DMS 273 treated with DMSO at 0.1 percent for 48 hours (cell line): ENCODE measurements at places on chromosomes 6 and 20.

DNA sequence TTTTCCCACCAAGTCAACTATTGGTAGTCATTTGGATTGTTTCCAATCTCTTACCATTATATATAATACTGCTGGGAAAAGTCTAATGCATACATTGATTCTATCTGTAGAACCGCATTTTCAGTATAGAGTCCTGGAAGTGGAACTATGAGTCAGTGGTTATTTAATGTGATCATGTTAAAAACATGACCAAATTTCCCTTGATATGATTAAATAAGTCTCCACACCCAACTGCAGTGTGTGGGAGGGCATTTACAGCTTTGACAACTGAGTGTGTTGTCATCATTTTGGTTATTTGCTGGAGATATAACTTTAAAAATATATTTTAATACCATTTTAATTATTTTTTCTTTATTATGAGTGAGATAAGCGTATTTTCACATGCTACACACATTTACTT is 1027.6 kb downstream of the EYS start:
- DNase-seq: no peak

GRCh38 chr6:124867121-124867520 is 95.1 kb upstream of the RNF217 start:
- no peak for DNase-seq

GRCh38 chr6:52352239-52353018 is 9.5 kb upstream of the PAQR8 start:
- DNase-seq: peak; percentile 20

DNA sequence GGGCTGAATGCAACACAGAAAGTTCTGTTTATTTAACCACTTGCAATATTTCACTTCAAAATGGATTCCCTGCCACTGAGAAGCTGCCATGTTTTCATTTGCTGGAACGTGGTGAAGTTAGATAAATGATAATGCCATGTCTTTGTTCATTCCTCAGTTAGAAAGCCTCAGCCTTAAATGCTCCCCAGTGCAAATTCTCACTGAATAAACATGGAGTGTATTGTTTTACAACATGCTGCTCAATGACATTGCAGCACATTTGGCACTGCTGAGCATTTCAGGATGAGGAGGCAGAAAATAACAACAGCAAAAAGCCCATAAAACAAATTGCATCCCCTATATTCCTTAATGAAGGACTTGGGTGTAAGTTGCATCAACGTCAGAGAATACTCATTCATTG is 913.8 kb upstream of the FLRT3 start:
- DNase-seq: no peak

GRCh38 chr6:52909531-52909930 is at the start of gene GSTA3:
Gene GSTA3 (minus strand): TSS chr6:52909698. CDS start chr6:52905834, 3,864 bp downstream.
- no peak for DNase-seq

DNA sequence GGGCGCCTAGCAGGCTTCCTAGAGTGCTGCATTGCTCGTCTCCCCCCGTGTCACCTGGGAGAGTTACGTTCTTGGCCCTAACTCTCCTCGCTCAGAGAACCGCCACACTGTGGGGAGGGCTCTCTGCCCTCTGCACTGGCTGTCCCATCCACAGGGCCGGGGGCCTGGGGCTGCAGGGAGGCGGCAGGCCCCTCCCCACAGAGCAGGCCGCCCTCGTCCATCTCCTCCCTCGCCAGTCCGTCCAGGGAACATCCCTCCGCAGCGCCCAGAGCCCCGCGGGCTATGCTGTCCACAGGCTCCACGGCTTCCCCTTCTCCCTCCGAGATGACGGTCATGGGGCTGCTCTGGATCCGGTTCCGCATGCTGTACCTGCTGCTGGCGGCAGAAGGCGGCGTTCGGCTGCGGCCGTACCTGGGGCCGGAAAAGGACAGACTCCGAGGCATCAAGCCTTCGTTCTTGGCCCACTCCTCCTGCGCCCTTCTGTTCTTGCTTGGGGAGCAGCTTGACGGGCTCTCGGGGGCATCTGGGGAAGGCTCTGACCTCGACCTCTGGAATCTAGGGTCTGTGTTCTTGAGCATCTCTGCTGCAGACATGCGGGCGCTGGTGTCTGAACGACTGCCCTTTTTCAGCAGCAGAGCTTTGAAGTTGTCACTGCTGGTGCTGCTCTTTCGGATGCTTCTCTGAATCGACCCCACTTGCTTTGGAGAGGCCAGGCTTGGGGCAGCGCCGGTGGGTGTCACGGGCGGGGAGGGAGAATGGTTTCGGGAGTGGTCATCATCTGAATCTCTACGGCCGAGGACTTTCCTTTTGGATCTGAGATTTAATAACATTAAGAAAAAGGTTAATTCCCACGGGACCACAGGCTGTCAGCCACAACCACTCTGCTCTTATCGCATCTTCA is 20.2 kb downstream of the HEBP2 start:
- no peak for DNase-seq

DNA sequence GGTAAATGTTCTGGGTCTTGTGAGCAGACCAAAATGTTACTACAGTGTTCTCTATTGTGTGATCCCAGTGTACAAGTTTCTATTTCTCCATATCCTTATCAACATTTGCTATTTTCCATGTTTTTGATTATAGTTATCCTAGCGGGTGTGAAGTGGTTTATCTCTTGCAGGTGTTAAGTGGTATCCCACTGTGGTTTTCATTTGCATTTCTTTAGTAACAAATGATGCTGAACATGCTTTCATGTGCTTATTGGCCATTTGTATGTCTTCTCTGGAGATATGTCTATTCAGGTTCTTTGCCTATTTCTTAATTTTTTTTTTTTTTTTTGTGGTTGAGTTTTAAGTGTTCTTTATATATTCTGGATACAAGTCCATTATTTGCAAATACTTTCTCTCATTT is 35.5 kb downstream of the NSFL1C start:
- no peak for DNase-seq

- no peak for DNase-seq
Observed at GRCh38 chr6:144467172-144467762, 182.1 kb downstream of the UTRN start.

- no peak for DNase-seq
Observed at GRCh38 chr6:33853736-33854135, 49.9 kb upstream of the MLN start.

- no peak for DNase-seq
Observed at GRCh38 chr6:71157345-71157744, 131.3 kb upstream of the OGFRL1 start.

GRCh38 chr6:131523988-131524673 is 48.9 kb upstream of the ARG1 start:
- no peak for DNase-seq

- no peak for DNase-seq
Observed at GRCh38 chr20:54431156-54431944, 44.0 kb upstream of the DOK5 start.

DNA sequence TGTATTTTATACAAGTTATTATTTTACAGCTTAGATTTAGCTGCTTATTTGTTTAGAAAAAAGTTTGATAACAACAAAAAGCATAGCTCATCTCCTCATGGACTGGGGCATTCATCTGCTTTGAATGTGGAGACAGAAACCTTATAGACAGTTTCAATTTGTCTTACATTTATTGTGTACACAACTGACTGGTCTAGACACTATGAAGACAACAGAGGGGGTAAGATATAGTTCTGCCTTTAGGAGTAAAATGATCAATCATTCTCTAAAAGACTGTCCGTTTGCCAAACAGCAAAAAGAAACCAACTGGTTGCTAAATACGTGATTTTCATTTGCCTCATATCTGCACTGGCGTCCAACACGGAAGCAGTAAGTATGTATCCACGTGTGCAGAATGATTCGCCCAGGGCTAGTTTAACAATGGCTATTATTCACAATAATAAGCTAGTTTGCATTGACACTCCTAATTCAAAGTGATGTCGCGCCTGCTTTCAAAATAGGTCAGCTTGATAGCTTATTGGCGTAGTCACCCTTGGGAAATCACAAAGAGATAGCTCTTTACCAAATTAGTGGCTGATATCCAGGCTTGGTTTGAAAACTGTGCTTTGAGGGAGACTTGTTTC is 153.6 kb downstream of the BMP2 start:
- DNase-seq: no peak

GRCh38 chr6:53579338-53579737 is 34.4 kb upstream of the GCLC start:
- DNase-seq: no peak

- DNase-seq: no peak
Observed at GRCh38 chr6:86536121-86536520, 401.2 kb upstream of the HTR1E start.

DNA sequence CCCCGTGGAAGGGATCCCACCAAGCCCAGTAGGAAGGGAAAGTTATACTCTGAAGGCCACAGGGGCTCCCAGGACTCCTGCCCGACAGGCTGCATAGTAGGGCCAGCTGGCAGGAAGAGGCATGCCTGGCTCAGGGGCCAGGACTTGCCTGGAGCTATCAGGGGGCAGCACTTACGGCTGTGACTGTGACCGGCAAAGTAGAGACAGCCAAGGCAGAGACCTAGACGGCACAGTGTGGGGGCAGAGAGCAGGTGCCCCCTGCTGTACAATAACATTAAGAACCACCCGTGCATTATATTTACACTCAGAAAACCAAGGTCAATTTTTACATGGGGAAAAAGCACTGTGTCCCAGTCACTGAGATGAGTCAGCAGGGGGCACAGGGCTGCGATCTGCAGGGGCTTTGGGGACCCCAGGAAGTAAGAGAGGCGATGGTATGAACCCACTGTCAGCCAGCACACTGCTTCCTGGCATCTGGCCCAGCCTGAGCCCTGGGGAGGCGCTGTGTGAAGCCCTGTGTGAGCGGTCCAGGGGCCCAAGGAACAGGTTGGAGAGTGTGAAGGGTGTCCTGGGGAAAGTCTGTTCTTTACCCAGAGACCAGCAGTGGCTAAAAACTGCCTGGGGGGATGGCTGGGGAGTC is 9.9 kb downstream of the CCDC167 start:
- DNase-seq: no peak

DNA sequence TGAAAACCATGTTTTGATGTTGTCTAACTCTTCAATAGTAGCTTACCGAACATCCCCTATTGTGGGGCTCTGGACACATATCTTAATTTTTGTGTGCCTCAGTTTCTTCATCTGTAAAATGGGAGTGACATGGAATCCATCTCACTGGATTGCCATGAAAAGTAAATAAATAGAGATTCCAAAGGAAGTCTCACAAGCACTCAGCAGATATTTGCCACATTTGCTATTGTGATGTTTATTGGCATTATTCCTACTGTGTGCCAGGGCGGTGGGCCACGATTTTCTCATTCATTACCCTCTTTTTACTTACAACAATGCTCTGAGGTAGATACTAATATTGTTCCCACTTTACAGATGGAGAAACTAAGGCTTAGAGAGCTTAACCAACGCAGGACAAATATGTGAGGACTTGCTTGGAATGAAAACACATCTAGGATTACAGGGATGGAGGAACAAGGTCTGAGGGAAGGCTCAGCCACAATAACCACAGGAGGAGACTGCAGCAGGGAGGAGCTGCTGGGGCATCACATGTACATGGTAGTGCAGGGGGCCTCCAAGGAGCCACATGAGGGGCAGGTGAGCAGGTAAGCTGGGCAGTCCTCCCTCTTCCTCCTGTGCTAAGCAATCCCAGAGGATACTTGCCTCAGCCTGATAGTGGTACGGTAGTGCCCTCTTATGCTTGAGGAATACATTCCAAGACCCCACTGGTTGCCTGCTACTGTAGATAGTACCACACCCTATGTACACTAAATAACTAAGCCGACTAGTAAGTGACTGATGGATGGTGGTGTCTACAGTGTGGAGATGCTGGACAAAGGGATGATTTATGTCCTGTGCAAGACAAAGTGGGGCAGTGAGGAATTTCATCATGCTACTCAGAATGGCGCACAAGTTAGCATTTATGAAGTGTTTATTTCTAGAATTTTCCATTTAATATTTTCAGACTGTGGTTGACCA is 176.9 kb downstream of the FOXA2 start:
- no peak for DNase-seq

- no peak for DNase-seq
Observed at GRCh38 chr6:13484827-13485226, 2.6 kb downstream of the GFOD1 start.

GRCh38 chr20:13515796-13516558 is 122.8 kb downstream of the TASP1 start:
- DNase-seq: no peak

DNA sequence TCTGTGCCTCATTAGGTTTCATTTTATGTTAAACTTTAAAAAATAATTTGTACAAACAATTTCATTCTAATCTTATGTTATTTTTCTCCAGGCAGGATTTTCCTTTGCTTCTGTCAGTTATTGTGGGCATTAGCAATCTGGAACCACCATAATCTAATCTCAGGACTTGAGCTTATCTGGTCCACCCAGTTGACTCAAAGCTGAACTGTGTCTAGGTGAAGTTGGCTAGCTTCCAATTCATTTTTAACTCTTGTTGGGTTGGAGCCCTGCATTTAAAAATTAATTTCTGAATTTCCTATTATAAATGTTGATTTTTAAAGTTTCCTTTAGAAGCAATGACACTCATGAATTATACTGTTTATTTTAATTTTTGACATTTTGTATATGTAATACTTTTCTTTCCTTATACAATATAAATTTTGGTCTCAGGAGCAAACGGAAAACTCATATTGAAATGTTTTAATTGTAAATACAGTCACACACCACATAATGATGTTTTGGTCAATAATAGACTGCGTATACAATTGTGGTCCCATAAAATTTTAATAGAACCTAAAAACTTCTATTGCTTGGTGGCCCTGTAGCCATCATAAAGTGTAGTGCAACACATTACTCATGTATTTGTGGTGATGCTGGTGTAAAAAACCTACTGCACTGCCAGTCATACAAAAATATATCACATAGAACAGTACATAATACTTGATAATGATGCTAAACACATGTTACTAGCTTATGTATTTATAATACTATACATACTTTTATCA is 121.3 kb downstream of the CLVS2 start:
- no peak for DNase-seq

DNA sequence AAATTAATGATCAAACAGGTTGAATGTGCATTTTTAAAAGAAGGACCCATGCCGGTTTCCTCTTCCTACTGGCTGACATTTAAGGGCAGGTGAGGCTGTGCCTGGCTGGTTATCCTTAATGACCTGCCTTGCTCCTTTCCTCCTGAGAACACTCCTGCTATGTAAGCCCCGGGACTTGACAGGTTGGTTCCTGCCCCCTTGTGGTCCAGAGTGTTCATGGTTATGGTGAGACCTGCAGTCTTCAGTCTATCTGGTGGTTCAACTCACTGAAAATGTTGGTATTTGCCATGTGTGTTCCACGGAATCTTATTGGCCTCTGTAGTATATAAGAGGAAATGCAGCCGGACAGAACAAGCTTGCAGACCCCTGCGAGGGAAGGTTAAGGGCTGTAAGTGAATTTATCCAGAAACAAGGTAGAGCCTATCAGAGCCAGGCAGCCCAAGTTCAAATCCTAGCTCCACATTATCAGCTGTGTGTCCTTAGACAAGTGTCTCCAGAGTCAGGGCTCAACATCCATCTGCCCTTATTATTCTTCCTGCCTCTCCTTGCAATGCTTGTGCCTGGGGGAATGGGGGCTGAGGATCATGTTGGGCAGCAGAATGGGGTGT is 5.2 kb upstream of the BPIFA3 start:
- peak; percentile 54 for DNase-seq

DNA sequence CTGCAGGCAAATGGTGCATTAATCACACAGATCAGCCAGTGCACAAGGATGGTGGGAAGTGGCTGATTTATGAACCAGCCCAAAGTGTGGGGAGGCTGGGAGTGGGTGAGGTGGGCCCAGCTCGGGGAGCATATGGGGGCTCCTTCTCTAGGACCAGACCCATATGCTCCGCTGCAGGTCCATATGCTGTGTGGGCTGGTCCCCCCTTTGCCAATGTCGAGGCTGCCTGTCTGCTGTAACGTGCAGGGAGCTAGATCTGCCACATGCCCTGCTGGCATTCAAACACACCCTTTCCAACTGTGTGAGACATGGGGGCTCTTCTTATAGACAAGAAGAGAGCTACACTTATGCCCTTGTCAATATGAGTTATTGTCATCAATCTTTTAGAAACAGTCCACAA is 566.3 kb downstream of the DHX35 start:
- DNase-seq: no peak
